Right cardiac atrium (tissue), 5 donors: ENCODE measurements at places on chromosomes 5 and 9.

DNA sequence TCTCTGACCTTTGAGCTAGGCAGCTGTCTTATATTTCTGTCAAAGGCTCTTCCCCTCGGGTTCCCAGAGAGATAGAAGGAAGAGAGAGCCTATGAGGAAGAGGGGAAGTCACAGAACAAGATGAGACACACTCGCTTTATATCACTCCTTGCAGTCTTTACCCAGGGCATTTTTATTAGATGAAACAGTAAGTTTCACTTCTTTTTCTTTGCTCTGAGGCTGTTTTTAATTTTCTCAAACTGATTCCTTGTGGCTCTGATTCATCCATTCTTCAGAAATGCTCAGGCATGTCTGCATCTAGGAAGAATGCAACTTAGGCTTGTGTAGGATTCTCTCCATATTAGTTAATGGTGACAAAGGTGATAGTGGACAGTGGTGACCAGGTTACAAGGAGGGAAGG is 132.9 kb upstream of the CHD1 start:
- DNase-seq, result no peak

DNA sequence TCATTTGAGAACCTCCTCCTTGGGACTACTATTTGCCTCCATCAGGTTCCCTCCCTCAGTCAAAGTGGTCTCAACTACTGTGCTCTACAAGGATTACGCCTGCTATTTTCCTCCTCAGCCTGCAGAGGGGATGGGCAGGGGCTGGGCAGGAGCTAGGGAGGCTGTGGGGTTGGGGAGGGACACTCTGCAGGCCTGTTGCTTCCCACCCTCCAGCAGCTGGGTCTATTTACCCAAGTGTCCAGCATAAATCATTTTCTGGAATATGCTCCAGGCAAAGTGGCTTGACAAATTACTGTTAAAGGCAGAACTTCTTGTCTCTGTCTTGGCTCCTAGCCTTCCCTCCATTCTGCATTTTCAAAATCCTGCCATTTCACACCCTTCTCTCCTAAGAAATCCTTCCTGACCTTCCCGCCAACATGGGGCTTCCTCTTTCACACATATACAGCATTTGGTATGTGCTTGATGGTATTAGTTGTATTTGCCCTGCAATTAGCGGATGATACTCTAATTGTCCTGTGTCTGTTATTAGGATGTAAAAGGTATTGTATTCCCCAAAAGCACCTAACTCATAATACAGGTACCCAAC is 106.7 kb downstream of the EFNA5 start:
- no peak for DNase-seq

DNA sequence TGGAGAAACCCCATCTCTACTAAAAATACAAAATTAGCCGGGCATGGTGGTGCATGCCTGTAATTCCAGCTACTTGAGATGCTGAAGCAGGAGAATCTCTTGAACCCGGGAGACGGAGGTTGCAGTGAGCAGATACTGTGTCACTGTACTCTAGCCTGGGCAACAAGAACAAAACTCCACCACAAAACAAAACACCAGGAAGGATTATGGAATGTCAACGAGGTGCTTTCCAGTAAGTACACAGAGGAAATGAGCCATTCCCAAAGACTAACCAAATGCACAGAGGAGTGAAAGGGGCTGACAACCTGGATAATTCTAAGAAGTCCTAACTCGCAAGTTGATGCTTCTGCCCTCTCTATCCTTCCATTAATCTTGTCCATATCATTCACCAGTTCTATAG is 126.1 kb upstream of the RETREG1 start:
- DNase-seq, result no peak

DNA sequence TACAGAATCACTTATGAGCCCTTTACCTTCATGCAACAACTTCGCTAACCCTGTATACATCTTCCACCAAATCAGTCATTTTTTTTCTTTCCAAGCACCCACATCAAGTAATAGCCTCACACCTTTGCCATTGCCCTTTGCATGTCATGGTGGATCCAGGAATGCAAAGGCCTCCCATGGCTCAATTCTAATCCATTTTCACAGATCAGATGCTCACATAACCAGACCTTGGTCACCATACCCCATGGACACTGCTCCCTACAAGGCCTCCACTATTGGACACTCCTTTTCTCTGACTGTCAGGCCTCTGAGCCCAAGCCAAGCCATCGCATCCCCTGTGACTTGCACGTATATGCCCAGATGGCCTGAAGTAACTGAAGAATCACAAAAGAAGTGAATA is 179.5 kb downstream of the RASEF start:
- DNase-seq, result no peak

- no peak for DNase-seq
These were observed 351.1 kb downstream of the ARHGEF28 start for GRCh38 chr5:73977146-73977545.

DNA sequence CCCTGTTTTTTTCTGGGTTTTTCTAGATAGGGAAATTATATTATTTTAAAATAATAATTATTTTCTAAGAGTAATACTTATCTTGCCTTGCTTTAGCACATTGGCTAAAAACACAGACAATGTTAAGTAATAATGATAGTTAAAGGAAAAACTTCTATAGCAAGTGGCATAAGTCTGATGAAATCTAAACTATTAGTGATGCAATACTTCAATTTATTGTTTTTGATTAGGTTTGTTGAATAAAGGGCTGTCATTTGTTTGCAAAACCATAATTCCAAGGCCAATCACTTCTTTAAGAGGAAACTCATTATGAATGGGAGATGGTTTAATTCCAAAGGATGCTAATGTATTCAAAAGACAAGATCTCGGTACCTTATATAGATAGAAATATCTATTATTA is 293.8 kb upstream of the FBXL7 start:
- no peak for DNase-seq

DNA sequence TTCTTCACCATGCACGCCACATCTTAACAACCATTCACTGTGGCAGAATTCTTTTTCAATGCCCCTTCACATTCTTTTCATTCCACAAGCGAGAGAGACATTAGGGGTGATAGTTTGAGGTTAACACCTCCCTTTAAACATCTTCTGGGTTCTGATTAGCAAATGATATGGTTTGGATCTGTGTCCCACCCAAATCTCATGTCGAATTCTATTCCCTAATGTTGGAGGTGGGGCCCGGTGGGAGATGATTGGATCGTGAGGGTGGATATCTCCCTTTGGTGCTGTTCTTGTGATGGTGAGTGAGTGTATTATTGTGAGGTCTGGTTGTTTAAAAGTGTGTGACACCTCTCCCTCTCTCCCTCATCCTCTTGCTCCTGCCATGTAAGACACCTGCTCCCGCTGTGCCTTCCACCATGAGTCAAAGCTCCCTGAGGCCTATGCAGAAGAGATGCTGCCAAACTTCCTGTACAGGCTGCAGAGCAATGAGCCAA is 46.1 kb upstream of the RAI14 start:
- DNase-seq, result no peak

GRCh38 chr5:52878656-52879055 is 90.9 kb downstream of the ITGA1 start:
- DNase-seq, result no peak

GRCh38 chr9:31608416-31608815 is 776.0 kb upstream of the ACO1 start:
- DNase-seq, result no peak

GRCh38 chr5:143693651-143694252 is 118.2 kb upstream of the HMHB1 start:
- DNase-seq, result no peak

DNA sequence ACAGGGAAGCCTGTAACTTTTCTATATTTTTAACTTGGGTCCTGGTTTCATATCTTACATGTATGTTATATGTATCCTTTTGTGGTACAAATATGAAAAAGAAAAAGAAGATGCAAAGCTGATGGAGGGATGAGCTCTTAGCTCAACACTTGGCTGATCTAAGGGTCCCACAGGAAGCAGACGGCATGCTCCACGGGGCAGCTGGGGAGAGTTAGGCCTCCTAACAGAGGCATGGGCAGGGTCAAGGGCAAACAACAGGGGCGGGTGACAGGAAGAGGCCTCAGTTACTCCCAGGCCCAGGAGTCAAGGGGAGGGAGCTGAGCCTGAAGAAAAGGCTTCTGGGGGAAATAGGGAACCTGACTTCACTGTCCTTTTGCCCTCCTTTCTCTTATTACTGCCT is 287.2 kb downstream of the ZSWIM6 start:
- no peak for DNase-seq

- DNase-seq, result no peak
These were observed 129.7 kb downstream of the CEMIP2 start for GRCh38 chr9:71638627-71639026.

DNA sequence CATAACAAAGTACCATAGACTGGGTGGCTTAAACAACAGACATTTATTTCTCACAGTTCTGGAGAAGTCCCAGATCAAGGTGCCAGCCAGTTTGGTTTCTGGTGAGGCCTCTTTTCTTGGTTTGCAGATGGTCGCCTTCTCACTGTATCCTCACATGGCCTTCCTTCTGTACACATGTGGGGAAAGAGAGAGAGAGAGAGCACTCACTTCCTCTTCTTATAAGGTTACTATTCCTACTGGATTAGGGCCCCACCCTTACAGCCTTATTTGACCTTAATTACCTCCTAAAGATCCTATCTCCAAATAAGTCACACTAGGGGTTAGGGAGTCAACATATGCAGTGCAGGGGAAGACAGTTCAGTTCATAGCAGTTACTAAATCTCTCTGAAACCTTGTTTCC is 205.6 kb upstream of the GDNF start:
- DNase-seq, result no peak

DNA sequence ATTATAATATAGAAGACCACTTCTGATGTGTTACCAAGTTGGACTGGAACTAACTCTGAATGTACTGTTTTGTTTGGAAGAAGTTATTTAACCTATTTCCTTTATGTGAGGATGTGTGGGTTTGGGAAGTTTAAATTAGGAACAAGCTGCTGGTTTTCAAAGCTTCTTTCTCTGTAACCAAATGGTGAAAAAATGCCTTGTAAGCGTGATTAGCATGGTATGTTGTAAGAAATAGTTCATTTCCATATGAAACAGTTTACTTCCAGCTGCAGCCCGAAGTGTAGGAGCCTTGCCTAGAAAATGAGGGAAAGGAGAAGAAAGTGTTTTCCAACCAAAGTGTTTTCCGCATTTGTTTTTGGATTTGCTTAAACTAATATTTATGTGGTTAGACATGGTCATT is 36.0 kb downstream of the TTC1 start:
- no peak for DNase-seq

GRCh38 chr9:99852617-99853016 is 30.9 kb downstream of the NR4A3 start:
- DNase-seq, result no peak

- DNase-seq, result no peak
These were observed 56.9 kb downstream of the ASS1 start for GRCh38 chr9:130501639-130502038.

DNA sequence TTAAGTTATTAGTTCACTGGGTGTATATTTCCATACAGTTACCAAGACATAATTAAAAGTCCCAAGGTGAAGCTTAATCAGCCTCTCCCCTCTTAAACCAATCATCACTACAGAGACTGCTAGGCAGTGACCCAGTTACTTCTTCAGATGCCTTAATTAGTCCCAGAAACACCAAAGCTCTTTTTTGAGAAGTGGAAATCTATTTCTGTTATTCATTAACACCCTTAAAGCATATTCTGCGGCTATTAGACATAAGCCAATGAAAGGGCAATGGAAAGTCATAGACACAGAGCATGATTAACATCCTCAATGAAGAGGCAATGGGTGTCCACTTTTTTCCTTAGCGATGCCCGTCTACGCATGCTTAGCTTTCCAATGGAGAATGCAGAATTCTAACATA is 48.3 kb upstream of the DNAH5 start:
- DNase-seq, result no peak

DNA sequence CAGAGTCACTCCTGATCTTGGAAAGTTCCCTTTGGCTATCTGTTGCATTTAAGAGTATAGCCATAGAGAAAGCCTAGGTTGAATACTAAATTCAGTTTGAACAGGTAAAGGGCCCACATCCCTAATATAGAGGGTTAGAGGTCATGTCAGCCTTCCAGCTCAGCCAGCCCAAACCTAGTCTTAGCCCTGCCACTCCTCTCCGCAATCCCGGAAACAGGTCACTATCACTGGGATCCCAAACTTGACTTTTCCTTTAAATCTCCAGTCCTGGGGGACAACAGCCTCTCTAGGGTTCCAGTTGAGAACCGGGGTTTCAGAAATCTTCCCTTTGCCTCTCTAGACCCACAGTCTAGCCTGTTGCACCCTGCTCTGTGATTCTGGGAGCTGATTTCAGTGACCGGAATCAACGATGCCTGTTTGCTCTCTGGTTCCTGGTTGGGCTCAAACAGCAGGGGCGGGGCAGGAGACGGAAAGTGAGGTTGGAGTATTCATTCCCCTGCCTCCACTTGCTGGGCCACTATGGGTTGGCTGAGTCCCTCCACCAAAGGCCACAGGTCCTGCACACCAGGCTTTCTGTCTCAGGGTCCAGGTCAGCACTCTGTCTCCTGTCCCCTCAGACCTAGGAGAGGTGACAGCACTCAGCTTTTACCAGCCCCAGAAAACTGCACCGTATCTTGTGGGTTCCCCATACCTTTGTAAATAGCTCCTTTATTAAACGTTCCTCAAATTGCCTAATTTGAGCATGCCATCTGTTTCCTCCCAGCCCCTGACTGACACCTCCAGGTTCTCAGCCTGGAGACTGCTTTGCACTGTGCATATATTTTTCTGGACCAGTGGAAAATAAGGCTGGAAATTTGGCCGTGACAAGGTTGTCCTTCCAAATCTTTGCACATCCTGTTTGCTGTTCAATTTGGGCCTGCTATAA is 23.8 kb upstream of the CPEB4 start:
- no peak for DNase-seq

- DNase-seq, result no peak
These were observed 7.6 kb downstream of the SVEP1 start for GRCh38 chr9:110571801-110572483.

- peak; percentile 85 for DNase-seq
These were observed 1.2 kb upstream of the MEGF9 start for GRCh38 chr9:120715389-120715924.

- no peak for DNase-seq
These were observed 5.3 kb downstream of the TRIO start for GRCh38 chr5:14148483-14148882.

DNA sequence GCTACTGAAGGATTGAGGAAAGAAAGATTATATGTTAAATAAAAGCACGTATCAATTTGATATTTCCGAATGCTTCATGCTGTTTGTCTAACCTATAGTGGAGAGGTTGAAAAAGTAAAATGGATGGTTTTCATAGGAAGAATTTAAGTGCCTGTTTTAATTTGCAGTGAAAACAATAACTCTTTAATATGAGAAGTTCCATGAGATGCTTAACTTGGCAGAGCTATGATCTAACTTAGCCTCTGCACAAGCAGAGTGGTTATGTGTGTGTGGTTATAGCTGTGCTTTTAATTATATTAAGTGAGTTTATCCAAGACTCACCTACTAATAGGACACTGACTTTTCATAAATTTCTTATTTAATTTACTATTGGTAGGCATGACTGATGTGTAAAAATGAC is 57.4 kb downstream of the AOPEP start:
- DNase-seq, result no peak

DNA sequence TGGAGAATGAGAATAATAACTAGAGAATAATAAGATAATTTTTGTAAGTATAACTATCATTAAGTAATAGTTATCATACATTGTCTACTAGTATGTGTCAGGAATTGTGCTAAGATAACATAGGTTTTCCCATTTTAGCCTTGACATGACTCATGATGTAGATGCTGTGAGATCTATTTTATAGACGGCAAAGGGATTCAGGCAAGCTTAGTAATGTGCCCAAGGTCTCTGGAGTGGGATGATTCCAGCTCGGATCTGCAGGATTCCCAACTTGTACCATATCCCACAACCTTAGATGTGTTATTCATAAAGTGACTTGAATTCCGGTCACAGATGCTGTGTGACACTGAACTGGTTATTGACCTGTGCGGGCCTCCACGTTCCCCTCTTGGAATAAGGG is 51.5 kb downstream of the IL31RA start:
- DNase-seq, result no peak

- DNase-seq, result no peak
These were observed 273.7 kb upstream of the DMRT1 start for GRCh38 chr9:567747-568305.
